ENCODE measurements at places on chromosomes 4 and X.

GRCh38 chr4:8859550-8860095 is 12.0 kb downstream of the HMX1 start:
- no peak for DNase-seq

DNA sequence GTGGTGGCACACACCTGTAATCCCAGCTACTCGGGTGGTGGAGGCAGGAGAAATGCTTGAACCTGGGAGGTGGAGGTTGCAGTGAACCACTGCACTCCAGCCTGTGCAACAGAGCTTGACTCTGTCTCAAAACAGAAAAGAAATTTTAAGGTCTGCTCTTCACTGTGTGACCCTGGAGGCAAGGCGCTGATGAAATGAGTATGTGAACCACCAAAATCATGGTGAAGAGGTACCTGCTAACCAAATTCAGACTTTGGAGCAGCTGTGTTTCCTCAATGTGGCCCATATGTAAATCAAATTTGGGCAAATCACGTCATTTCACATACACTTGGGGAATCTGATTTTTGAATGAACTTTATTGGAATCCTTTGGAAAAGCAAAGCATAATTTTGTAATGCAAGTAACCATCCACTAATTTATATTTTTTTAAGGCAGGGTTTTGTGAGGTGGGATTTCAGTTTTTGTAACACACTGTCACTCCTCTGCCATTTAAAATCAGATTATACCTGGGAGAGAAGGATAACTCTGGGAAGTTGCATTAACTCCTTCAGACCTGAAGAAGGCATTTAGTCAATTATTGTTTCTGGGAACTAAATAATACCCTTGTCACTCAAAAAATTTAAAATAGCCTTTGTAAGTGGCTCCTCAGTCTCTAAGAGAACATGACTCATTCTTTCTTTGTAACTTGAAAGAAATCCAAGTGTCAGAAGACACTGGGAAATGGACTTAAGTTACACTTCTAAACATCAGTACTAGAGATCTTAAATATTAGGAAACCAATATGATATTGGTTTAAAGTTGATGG is 24.0 kb downstream of the DOCK11 start:
- DNase-seq = no peak

- DNase-seq = no peak
Measured at GRCh38 chr4:88793475-88793874, 95.8 kb upstream of the NAP1L5 start.

DNA sequence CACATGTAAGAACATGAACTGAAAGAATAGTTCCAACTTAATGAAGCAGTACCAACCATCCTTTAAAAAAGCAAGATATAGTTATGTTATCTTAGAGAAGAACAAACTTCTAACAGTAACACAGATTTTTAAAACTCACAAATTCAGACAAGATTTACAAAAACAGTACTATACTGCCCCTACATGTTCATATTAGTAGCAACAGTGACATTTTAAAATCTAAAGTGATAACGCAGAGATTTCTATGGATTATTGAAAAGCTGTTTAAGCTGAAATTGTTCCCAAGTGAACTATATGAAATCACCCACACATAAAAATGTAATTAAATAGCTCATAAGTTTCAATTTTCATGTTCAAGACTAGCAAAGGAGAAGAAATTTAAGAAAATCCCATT is 166.0 kb downstream of the FBXW7 start:
- DNase-seq = no peak

DNA sequence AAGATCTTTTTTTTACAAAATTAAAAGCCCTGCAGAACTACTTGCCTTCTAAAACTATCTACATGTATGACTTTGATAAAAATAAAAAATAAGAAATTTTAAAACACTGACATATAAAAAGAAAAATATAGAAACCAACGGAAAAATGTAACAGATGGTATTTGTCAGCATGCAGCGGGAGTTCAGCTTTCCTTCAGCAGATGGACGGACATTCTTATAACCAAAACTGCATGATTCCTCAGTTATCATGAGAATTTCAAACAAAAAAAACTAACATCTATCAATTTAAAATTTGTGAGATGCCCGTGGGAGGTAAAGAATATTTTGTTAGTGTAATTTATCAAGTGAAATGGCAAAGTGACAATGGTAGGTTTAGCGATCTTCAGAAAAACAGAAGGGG is 23.2 kb downstream of the RWDD4 start:
- DNase-seq = no peak

DNA sequence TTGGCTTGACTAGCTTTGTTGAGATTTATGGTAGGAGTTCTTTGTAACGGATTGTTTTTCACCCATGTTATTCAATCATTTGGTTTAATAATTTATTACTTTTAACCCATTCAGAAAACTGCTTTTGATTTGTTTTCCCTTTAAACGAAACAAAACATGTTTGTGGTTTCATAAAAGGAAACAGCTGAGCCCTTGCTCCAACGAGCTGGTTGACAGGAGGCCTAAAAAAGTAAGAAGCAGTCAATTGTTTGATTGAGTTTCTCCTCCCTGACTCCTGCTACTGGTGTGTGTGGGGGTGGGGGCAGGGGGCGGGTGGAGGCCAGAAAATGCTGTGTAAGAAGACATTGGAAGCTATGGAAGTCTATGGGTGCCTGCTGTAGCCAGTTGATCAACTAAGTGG is 102.8 kb downstream of the CHRDL1 start:
- DNase-seq = no peak

- DNase-seq = no peak
Measured at GRCh38 chr4:7217039-7217438, 24.7 kb downstream of the SORCS2 start.

- DNase-seq = no peak
Measured at GRCh38 chr4:25002681-25003080, 28.1 kb downstream of the LGI2 start.

GRCh38 chr4:6329478-6330383 is 60.1 kb downstream of the WFS1 start:
- peak; percentile 47 for DNase-seq

- DNase-seq = no peak
Measured at GRCh38 chrX:153645921-153646488, 998 bp upstream of the DUSP9 start.

DNA sequence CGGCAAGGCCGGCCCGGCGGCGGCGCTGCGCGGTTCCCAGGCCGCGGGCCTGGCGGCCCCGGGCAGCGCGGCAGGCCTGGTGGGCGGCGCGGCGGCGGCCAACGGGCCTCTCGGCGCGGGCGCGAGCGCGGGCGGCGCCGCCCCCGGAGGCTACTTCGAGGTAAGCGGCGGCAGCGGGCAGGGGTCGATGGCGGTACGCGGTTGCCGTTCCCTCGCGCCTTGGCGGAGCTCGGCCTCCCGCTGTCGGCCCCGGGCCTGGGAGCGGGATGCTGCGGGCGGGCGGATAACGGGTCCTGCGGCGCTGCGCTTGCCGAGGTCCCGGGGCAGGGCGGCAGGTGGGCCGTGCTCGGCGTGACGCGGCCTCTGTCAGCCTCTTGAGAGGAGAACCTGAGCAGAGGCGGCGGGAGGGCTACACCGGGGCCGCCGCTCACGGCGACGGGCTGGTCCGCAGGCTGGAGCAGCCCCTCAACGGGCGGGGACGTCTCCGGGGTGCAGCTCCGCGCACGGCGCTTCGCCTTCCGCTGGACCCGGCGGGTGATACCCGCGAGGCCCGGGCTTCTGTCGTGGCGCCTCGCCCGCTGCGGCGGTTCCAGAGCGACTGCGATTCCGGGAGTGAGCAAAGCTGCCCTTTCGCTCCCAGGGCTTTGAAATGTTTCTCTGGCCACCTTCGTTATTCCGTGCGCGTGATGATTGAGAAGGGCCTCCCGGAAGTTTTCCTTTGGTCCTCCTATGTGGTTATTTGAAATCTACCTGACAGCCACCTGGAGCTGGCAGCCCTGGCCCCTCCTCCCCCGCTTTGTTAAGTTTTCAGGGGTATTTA is 774 bp downstream of the FAM193A start:
- peak; percentile 53 for DNase-seq

DNA sequence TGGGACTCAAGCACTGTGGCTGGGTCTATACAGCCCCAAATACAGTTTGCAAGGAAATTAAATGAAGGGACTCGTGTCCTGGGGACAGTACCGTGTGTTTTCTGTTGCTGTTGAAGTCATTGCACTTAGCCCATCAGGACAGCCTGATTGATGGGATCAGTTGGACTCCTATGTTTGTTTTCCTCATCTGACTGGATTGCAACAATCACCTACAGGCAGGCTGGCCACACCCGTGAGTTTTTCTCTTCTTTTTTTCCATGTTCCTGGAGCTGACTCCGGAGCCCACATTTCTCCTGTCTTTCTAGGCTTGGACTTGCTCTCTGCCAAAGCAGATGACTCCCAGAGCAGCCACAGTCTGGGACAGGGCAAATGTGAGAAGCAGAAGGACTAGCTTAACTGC is 38.1 kb downstream of the RTL9 start:
- DNase-seq = no peak

DNA sequence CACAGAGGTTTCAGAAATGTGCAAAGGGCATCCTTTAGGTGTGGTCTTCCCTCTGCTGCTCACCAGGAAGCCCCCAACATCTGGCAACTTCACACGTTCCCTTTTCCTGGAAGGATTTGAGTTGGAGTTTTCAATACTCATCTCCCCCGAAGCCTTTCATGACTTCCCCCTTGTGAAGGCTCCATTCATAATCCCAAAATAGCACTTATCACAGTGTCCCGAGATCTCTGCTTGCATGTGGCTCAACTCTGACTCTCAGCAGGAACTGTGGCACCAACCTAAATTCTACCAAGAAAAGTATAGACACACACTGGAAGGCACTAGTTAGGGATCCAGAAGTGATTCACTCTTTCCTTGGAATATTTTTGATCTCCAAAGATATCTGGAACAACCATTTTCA is 40.5 kb upstream of the ZNF827 start:
- no peak for DNase-seq

GRCh38 chr4:176236946-176237345 is 32.1 kb downstream of the ASB5 start:
- no peak for DNase-seq

- DNase-seq = no peak
Measured at GRCh38 chrX:142149919-142150318, 55.2 kb downstream of the MAGEC2 start.

- DNase-seq = no peak
Measured at GRCh38 chr4:104879367-104879766, 267.3 kb upstream of the TET2 start.

- no peak for DNase-seq
Measured at GRCh38 chrX:103253608-103254007, 1.3 kb downstream of the TCEAL8 start.

GRCh38 chr4:138672393-138672976 is 343.1 kb upstream of the NOCT start:
- DNase-seq = no peak

DNA sequence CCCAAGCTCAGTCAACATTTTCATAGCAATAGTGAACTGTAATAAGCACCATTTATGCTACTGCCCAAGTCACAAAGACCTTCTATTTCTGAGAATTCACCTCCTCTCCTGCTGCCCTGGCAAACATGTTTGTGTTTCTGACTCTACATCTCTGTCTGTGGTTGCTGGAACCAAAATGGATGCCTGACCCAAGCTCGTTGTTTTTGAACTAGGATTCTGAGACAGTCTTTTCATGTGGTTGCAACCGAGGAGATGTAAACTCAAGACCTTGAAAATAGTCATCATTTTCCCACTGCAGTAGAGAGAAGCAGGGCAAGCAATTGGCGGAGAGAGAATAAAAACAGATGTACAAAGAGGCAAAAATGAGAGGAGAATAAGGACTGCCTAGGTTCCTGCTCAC is 160.2 kb downstream of the RAB28 start:
- DNase-seq = no peak
